ENCODE measurements at places on chromosomes 7 and 10.
A peak's percentile ranks its signal among the peaks of the same experiment; 100 is the strongest.

DNA sequence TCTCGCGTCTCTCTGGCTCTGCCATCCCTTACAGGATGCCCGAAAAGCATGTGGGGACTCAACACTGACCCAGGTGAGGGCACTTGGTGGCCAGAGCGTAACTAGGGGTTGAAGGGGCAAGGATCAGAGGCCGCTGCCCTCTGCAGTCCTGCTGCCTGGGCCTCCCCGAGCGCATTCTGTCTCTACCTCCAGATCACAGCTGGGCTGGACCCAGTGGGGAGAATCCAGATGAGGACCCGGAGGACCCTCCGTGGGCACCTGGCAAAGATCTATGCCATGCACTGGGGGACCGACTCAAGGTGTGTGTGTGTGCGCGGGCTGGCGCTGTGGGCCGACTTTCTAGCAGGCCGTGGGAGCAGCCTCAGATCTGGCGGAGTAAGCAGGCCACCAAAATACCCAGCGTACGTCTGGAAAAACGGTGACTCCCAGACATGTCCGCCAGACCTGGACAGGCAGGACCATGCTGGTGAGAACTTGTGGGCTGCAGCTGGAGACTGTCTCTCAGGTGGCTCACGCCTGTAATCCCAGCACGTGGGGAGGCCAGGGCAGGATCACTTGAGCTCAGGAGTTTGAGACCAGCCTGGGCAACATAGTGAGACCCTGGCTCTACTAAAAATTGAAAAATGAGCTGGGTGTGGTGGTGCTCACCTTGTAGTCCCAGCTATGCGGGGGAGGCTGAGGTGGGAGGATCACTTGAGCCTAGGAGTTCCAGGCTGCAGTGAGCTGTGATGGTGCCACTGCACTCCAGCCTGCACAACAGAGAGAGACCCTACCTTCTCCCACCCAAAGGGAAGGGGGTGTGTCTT, 3.2 kb downstream of the GNB2 start:
- no peak for DNase-seq

DNA sequence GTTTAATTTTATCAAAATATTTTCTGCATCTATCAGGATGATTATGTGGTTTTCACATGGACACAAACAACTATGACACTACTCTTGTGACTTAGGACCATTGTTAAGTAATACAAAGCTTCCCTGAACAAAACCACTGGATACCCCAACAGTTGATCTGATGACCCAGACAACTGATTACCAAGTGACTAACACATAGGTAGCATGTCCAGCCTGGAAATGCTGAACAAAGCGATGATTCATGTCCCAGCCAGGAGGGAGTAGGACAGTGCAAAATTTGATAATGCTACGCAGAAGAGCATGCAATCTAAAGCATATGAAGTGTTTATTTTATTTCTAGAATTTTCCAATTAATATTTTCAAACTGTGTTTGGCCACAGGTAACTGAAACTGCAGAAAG, 8.9 kb upstream of the PNLIP start:
- DNase-seq, result no peak

- no peak for DNase-seq
These were observed 421.3 kb downstream of the EXOC4 start for GRCh38 chr7:133674079-133674763.

- DNase-seq, result no peak
These were observed 479.1 kb upstream of the ZMIZ1 start for GRCh38 chr10:78589687-78590086.

- DNase-seq, result no peak
These were observed 28.8 kb upstream of the CCNJ start for GRCh38 chr10:96014473-96015102.

- DNase-seq, result no peak
These were observed 102.3 kb upstream of the SEMA3E start for GRCh38 chr7:83751217-83751616.

DNA sequence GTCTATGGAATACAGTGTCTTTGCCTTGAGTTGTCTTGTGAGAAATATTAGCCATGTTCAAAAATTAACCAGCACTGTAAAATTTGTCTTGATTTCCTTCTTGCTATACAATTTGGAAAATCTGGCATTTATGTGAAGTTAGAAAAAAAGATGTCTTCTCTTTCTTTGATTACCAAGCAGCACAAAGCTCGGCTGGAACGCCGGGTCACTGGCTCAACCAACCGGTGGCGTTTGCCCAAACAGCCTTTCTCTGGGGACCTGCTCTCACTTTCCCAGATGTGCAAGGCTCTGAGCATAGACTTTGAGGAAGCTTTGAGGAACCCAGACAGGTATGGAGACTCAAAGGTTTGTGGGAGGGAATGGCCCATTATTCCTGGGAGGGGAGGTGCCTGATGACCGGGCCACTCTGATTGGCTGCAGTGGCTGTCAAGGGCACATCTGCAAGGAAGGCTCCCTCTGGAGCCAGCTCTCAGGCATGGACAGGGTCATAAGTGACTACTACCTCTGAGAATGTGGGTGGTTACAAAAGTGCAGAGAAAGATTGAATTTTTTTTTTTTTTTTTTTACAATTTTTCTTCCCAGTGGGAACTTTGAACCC, 5.6 kb downstream of the BTBD16 start:
- DNase-seq, result no peak

GRCh38 chr7:34389332-34390078, 268.5 kb upstream of the NPSR1 start:
- DNase-seq, result no peak

DNA sequence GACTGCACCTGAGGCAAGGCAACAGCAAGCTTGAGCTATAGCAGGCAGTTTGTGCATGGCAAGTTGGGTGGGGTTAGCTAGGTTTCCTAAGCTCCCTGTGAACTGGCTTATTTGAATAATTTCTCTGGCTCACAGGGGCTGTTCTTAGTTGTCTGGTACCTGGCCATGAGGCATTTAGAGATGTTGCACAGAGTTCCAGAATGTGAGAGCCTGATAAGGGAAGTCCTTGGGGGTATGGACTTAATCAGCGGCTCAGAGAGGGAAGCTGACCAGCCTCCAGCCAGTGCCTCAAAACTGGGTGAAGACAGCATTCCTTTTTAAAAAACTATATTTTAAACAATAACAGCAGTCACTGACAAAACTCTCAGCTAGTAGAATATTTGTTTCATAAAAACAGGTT, 307.4 kb downstream of the FZD1 start:
- no peak for DNase-seq

DNA sequence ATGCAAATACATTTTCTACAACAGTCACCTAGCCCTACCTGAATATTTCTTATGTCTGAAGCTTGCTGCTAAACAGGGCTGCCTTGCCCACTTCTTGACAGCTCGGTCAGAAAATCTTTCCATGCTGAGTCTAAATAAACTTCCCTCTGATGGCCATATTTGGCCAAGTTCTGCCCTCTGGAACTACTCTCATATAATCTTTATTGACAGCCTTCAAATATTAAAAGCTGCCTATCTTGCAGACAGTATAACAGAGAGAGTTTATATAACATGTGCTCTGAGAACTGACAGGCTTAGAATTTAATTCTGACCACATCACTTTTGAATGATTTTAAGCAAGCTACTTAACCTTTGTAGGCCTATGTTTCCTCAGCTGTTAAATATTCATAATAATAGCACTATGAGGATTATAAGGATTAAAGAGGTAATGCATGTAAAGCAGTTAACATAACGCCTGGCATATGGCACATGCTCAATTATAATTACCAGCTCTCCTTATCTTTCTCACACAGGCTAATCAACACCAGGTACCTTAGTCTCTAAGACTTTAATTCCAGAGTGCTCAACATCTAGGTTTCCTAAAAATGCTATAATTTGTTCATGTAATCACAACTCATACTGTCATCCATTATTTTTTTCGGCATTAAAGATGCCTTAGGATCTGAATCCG, 334.1 kb downstream of the HPSE2 start:
- no peak for DNase-seq

DNA sequence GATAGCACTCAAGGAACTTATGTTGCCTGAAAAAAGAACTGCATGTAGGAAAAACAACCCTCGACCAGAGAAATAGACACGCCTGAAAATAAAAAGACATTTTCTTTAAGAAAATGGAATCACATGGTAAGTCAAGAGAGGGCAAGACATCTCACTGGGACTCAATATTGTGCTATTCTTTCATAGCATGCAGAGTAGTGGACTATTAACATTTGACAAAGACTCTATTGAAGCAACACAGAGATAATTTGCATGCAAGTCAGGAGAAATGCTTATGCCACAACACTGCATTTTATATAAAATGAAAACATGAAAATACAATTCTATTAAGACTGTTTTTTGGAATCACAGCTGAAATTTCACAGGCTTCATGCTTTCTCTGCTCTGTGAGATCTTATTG, 77.9 kb upstream of the RHOBTB1 start:
- DNase-seq, result no peak

DNA sequence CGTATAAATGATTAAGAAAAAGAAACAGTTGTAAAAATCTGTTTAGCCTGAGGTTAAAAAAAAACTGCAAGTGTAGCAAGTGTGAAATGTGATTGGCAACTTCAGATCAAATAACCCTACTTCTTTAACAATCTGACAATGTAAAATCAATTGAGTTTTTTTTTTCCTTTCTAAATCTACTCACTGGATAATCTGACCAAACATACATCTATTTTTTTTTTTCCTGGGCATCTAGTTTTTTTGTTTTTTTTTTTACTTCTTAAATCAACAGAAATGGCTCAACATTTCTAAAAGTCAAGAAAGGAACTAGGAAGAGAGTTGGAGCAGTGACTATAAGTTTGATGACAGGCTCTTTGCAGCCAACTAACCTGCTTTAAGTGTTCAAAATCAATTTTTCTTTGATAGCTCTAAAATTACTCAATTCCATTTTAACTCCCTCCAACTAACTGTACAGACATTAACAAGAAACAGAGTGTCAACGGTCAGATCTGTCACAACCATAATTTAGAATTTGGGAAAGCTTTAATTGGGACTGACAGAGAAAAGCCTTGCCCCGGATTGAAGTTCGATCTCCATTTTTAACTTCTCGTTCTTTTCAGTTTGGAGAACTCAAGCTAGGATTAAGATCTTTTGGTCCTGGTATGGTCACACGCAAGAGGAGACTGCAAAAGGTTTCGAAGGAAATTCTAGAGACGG, 1.2 kb downstream of the ARL3 start:
- DNase-seq, result no peak

- DNase-seq, result no peak
These were observed 7.1 kb downstream of the FGF8 start for GRCh38 chr10:101768791-101769170.

DNA sequence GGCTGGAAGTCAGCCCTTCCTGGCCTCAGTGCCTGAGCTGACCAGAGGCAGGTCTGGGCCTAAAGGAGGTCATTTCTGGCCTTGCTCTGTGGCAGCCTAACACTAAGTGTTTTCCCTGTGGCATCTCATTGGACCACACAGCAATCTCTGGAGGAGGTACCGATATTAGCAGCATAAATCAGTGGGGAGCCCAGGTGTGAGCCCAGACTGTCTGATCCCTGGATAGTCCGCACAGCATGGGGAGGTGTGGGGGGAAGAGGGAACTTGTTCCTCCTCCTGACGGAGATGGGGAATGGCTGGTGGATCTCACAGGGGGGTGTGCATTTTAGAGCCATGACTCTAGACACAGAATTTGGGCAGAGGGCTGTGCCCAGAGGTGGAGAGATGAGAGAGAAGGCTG, 11.0 kb upstream of the PPIF start:
- DNase-seq, result no peak

- DNase-seq, result no peak
These were observed 120.7 kb upstream of the PPIF start for GRCh38 chr10:79226391-79227245.

DNA sequence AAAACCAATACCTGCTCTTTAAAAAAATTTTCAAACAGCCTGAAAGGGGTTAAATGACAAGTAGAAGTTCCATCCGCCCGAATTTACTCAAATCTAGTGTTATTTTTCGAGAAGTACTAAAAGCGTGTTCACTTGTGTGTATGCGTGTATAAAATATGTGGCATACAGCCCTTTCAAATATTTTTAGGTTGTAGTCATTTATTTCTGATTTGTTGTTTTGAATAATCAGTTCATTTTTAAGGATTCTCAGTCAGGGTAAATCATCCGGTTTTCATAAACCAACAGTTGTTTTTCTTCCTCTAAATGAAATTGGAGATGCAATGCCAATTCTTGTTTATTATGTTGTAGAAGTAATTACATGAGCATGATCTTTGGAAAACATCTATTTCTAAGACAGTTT, 6.9 kb upstream of the SUN1 start:
- no peak for DNase-seq

- no peak for DNase-seq
These were observed 77.6 kb downstream of the RNF216 start for GRCh38 chr7:5703572-5704533.

DNA sequence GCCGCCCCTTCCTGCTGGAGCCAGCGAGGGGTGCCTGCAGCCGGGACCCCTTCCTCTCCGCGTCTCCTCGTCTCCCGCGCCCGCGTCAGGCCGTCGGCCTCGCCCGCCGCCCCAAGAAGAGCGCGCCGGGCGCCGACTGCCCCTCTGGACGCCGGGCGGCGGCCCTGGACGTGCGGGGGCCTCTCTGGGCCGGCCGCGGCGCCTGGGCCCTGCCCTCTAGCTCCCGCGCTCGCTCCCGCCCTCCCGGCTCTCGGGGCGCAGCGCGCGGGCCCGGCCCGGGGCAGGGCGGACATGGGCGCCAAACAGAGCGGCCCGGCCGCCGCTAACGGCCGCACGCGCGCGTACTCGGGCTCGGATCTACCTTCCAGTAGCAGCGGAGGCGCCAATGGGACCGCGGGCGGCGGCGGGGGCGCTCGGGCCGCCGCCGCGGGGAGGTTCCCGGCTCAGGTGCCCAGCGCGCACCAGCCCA, 704 bp downstream of the ZNRF2 start:
- peak; percentile 43 for DNase-seq

GRCh38 chr7:22357311-22358175, 589 bp upstream of the RAPGEF5 start:
- no peak for DNase-seq

DNA sequence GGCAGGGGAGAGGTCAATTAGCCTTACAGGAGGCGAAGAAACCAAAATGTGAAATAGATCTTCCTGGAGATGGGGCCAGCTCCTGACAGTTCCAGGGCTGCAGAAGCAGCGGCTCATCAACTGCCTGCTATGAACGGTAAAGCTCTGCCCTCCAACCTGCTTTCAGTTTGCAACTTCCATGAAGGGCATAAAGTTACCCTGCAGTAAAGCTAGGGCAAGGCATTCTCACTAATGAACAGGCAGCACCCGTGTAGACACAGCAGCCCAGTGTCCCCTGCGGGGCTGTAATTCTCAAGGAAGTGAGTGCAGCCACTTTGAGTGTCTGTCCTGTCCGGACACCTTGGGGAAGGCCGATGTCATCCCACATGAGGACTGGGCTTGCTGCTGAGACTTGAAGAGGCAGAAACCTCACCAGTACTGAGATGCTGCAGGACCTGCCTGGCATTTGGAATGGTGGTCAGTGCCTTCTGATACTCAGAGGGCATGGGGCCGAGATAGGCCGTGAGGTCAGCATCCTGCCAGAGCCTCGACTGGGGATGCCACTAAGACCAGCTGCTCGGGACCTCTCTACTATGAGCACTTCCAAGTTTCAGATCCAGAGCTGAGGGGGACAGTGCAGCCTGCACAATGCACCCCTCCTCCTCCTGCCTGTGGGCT, 26.1 kb upstream of the C10orf53 start:
- no peak for DNase-seq

- no peak for DNase-seq
These were observed 111.8 kb downstream of the EGFR start for GRCh38 chr7:55130395-55131141.

Measured in activated naive CD4-positive, alpha-beta T cell treated with Interleukin-2 at 50 U/mL for 16 hours (primary cell).